ENCODE measurements at places on chromosomes 13 and 19. TPM values are rescaled to one million over a fixed set of nuclear protein-coding genes. Genes with fewer than 3 reads are reported as not detected.

GRCh38 chr19:58345558-58345957 lies 7.7 kb downstream of the A1BG start:
- DNase-seq, result no peak

DNA sequence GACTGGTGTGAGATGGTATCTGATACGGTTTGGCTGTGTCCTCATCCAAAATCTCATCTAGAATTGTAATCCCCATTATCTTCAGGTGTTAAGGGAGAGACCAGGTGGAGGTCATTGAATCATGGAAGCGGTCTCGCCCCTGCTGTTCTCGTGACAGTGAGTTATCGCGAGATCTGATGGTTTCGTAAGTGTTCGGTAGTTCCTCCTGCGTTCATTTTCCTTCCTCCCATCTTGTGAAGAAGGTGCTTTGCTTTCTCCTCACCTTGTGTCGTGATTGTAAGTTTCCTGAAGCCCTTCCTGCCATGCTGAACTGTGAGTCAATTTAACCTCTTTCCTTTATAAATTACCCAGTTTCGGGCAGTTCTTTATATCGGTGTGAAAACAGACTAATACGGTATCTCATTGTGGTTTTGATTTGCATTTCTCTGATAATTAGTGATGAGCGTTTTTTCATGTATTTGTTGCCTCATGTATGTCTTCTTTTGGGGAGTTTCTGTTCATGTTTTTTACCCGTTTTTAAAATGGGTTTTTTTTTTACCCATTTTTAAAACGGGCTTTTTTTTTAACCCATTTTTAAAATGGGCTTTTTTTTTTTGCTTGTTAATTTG lies 102.8 kb upstream of the SLC10A2 start:
- DNase-seq, result no peak

- no peak for DNase-seq
Observed at GRCh38 chr13:101690871-101691270, 238.4 kb downstream of the ITGBL1 start.

The STK24 gene
- 114 TPM for total RNA-seq

The PSG5 gene
- 10.2 TPM for total RNA-seq

The IRGC gene
- total RNA-seq, result not detected

The ZNF44 gene
- 8.2 TPM for total RNA-seq

Data from mammary epithelial cell (primary cell).